ENCODE measurements at places on chromosomes 11 and 22.

DNA sequence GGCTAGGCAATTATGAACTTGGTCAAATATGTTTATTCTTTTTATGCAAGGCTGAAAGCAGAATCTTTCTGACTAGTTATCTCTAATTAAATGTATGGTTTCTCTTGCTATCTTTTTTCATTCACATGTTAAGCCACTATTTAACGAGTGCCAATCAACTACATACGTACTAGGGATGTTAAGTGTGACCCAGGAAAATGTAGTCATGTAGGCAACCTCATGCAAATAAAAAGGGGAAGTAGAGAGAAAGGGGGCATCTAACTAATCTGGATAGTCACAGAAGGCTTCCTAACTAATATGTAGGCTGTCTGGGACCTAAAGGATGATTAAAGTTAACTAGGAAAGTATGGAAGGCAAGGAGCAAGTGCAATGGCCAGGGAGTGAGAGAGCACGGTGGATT is 23.5 kb downstream of the TBRG1 start:
- DNase-seq, result no peak

- no peak for DNase-seq
Observed at GRCh38 chr11:108148556-108148955, 27.2 kb downstream of the ACAT1 start.

DNA sequence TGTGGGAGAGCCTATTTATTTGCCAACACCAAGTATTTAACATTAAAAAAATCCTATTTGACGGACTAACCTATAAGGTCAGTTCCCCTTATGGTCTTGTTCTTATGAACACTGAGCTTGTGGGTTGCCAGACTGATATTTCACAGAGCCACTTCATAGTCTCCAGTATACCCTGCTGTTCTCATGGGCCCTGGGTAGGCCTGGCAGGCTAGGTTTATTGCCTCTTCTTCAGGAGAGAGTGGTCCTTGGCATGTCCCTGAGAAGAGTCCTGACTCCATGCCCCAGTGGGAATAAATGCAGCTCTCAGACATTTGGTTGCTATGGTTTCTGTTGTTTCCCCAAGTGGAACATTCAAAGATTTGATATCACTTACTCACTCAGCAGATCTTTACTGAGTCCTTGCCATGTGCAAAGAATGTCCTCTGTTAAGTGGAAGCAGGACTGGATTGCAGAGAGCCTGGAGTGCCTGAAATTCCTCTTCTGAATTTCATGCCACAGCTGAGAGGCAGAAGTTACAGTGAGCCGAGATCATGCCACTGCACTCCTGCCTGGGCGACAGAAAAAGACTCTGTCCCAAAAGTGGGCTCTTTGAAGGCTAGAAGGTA is 15.7 kb downstream of the SLC5A1 start:
- no peak for DNase-seq

GRCh38 chr22:30701872-30702271 is 7.2 kb downstream of the OSBP2 start:
- DNase-seq, result no peak

GRCh38 chr22:21622011-21622918 is 7.6 kb downstream of the YDJC start:
- no peak for DNase-seq
